ENCODE measurements at places on chromosomes 5 and 9.

DNA sequence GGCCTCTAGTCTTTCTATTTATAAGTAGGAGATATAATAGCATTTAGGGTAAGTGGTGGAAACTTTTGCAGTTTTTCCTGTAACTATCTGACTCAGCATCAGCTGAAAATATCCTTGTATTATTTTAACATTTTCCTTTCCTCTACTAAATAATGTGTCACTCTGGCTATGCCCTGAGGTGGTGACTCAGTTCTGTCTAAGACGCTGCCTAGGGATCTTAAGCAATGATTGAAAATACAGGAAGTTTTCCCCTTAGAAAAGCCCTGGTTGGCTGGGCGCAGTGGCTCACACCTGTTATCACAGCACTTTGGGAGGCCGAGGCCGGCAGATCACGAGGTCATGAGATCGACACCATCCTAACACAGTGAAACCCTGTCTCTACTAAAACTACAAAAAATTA, 9.3 kb upstream of the EDIL3 start:
- no peak for DNase-seq

- no peak for DNase-seq
Measured at GRCh38 chr5:148542812-148543211, 111.5 kb downstream of the HTR4 start.

DNA sequence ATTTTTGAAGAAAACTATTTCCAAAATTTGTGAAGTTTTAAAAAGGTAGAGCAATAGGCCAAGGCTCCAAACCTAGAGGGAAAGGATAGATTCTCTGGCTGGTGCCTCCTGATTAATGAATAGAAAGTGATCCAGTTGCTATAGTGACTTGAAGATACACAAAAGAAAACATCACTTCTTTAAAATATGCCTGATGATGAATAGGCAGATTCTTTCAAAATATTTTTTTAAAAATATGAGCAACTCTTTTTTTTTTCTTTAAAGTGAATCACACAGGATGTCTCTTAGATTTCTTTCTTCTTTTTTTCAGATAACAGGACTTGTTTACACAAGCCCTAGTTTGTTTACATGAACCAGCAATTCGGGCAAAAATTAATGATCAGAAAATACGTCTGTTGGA, 124.4 kb downstream of the RFK start:
- no peak for DNase-seq

- no peak for DNase-seq
Measured at GRCh38 chr9:69371001-69371400, 46.0 kb downstream of the ENTREP1 start.

DNA sequence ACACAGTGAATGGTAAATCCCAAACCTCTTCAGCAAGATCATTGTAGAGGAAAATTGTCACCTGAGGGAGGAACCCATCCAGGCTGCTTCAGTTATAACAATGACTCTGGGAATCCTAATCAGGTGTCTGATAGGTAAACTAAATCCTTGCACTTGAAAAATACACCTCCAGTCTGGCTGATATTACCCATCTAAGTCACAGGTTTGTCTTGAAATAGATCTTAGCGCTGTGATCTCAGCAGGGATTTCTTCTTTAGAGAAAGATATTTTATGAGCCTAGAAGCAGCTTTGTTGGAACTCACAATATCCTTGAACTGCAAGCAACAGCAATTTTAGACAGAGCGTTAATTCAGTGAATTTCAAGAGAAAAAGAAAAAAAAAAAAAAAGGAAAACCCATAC, 149.7 kb downstream of the SGCD start:
- DNase-seq = no peak

- no peak for DNase-seq
Measured at GRCh38 chr5:80703291-80703690, 48.5 kb upstream of the DHFR start.

GRCh38 chr9:105242557-105242956, 1.9 kb upstream of the SLC44A1 start:
- no peak for DNase-seq

DNA sequence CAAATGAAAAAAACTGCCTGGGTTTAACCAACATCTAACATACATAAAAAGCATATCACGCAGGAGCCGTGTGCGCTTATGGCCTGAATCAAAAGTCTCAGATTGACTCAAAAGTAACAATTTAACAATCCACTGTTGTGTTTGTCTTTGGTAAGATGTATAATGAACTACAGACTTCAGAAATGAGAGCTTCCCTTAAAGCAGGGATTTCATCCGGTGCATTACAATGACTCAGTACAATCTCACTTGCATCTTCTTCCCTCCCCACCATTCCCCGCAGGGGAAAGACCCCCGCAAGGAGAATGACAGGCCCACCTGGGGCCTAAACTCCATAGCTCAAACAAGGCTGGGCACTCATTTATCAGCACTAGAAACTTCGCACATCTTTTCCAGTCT, 1.4 kb downstream of the ZFR start:
- no peak for DNase-seq

- DNase-seq = no peak
Measured at GRCh38 chr5:112653638-112654205, 84.0 kb upstream of the APC start.

GRCh38 chr5:86866036-86866435, 248.3 kb downstream of the COX7C start:
- DNase-seq = no peak

- DNase-seq = no peak
Measured at GRCh38 chr5:126858441-126858840, 81.5 kb downstream of the LMNB1 start.

DNA sequence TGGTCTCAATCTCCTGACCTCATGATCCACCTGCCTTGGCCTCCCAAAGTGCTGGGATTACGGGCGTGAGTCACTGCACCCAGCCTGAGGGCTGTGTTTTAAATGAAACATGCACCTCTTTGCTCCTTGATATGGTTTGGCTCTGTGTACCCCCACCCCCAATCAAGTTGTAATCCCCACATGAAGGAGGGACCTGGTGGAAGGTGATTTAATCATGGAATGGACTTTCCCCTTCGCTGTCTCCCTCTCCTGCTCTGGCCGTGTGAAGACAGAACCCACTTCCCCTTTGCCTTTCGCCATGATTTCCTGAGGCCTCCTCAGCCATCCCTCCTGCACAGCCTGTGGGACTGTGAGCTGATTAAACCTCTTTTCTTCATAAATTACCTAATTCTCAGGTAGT, 12.5 kb upstream of the NOTCH1 start:
- no peak for DNase-seq

- DNase-seq = no peak
Measured at GRCh38 chr5:72141440-72142355, 34.4 kb downstream of the MAP1B start.

DNA sequence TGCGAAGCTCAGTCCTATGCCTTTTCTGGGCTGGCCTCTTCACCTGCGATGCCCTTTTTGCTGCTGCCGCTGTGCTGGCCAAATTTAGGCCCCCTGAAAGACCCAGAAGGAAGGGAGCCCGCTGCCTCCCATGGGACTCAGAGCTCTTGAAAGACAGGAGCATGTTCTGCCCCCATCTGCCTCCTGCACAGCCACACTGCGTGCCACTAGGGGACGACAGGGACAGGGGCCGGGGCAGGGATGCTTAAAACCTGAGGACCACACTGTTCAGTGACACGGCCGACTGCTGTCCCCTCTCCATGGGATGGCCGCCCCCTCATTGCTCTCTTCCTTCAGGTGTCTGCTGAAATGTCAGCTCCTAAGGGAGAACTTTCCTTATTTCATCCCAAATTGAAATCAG, 132.4 kb downstream of the ADAMTS2 start:
- DNase-seq = no peak

GRCh38 chr5:146072595-146072994, 32.8 kb downstream of the PLAC8L1 start:
- no peak for DNase-seq

DNA sequence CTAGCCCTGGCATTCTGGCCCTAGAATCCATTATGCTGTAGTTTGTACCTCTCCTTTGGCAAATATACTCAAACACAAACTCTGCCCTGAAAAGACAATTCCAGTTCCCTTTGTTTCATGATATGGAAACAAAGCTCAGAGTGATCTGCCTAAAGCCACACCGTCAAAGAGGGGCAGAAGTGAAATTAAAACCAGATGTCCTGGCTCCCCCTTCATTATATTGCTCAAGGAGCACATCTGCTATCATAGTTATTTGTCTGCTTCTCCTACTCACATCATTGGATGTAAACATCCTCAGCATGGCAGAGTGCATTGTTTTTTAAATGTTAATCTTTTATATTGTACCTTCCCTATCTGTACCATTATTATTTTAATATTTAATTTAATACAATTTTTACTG, 266.7 kb upstream of the SMARCA2 start:
- no peak for DNase-seq

GRCh38 chr9:79824265-79824664, 252.5 kb downstream of the TLE4 start:
- no peak for DNase-seq

- peak; percentile 9 for DNase-seq
Measured at GRCh38 chr9:96383165-96383942, at the start of gene SLC35D2. TSS of gene SLC35D2 (minus strand) at chr9:96383711. CDS start at chr9:96383634, 77 bp downstream.

GRCh38 chr5:168165221-168165914, 126.1 kb upstream of the WWC1 start:
- DNase-seq = no peak
